ENCODE measurements at places on chromosomes 5 and 9. TPM values are rescaled to one million over a fixed set of nuclear protein-coding genes. Genes with fewer than 3 reads are reported as not detected.

DNA sequence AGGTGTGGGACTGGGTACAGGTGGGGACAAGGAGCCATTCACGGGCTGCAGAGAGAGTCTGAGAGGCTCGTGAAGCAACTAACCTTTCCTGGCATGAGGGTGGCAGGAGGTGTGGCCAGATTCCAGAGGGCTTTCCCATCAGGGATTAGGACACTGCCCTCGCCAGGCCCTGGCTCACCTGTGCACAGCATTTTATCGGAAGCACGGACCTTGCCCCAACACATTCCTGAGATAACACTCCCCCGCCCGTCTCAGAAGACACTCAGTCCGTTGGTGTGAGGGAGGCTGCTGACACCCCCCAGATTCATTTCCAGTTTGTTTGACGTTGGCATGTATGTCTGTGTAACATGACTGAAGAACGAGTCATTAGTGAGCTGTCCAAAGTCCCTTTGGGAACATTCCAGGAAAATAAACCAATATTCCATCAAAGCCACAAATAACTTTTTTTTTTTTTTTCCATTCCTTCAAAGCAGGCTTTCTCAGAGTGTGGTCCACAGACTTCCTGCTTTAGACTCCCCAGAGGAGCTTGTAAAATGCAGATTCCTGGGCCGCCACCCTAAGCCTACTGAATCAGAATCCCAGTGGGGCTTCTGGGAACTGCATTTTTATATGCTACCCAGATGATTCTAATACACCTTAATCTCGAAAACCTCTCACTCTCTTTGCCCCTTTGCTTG is 23.4 kb downstream of the WWC1 start:
- peak; percentile 87 for DNase-seq

GRCh38 chr9:71929223-71929622 is 17.8 kb downstream of the C9orf85 start:
- DNase-seq = no peak

DNA sequence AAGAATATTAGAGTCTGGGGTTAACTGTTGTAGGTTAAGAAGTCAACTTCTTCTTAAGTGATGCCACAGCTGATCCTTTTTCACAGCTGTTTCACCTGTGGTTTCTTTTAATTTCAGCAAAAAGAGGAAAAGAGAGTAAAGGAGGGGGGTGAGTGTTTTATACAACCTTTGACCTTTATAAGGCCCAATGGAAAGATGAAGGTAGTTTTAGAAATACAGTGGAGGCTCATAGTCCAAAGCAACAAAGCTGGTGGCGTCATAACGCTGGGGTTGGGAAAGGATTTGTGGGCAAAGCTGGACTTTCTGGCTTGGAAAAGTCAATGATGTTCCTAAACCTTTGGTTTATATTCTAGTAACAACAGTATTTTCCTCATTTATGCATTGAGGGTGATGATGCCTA is 49.5 kb downstream of the RCL1 start:
- DNase-seq = no peak

DNA sequence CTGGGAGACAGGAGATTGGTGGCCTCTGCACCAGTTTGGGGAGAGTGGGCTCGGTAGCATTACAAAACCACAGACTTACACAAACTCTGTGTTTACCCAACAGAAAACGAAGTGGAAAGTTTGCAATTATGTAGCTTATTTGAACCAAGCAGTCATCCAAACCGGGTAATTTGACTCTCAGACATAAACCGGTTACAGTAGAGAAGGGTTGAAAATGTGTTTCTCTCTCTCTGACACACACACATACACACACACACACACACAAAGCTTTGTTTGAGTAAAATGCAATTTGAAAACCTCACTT is 97.1 kb upstream of the ZNF608 start:
- no peak for DNase-seq

DNA sequence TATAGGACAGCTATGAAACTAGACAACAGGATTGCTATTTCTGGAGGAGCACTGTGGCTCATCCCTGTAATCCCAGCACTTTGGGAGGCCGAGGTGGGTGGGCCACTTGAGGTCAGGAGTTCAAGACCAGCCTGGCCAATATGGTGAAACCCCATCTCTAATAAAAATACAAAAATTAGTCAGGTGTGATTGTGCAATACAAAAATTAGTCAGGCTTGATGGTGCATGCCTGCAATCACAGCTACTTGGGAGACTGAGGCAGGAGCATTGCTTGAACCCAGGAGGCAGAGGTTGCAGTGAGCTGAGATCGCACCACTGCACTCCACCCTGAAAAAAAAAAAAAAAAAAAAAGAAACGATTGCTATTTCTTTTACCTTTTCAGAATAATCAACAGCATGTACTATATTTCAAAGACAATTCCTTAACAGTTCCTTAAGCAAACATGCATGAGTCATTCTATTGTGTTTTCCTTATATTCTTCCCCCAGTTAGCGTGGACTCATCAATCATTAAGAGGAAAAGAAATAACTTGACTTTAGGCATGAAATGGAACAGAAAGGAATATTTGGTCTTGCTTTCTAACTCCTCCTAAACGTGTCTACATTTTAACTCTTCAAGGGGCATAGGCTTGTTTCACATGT is 162.6 kb downstream of the TAF11L14 start:
- no peak for DNase-seq

- no peak for DNase-seq
Observed at GRCh38 chr9:127875306-127875966, 2.0 kb downstream of the AK1 start.

GRCh38 chr9:125486152-125486508 is 220.9 kb downstream of the MAPKAP1 start:
- DNase-seq = no peak

- peak; percentile 81 for DNase-seq
Observed at GRCh38 chr9:4334410-4334813, 34.5 kb upstream of the GLIS3 start.

DNA sequence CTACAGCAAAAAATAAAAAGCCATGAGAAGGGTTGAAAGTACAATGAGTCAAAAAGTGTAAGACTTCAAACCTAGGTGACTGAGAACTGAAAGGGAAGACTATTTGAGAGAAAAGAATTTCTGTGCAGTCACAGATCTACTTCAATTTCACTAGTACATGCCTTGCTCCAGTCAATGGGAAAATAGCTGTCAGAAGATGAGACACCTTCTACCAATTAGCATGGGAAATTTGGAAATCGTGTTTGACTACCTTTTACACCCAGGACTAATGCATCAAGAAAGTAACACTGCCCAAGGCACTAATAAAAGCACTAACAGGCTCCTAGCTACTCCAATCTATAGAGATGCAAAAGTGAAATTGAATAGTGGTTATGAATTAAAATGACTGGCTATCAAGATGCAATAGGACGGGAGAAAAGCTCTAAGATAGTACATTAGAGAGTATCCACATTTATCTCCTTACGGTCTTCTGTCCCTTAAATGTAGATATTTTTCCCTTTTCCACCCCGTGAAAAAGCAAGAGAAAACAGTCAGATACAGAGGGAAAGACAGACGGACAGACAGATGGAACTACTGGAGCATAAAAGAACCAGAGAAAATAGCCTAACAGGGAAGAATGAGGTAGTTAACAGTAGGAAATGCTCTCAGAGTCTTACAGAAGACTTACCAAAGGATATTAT is 15.2 kb downstream of the ERP44 start:
- DNase-seq = no peak

PCDHGC5 gene
- 1.4 TPM for total RNA-seq

GDA gene
- 0.20 TPM for total RNA-seq

ZNF354C gene
- 6.7 TPM for total RNA-seq

Measured in upper lobe of right lung (tissue), 1 donor.